ENCODE measurements at places on chromosomes 7 and 10. TPM values are rescaled to one million over a fixed set of nuclear protein-coding genes. Genes with fewer than 3 reads are reported as not detected.

The ABCB1 gene
- 5.9 TPM for total RNA-seq

The IGF2BP3 gene
- total RNA-seq, result 0.60 TPM

The ZEB1 gene
- total RNA-seq, result 74.7 TPM

The SRGN gene
- 89.7 TPM for total RNA-seq

The POR gene
- total RNA-seq, result 60.6 TPM

Measured in left cardiac atrium (tissue), 4 donors.